ENCODE measurements at places on chromosomes 2 and 18.

DNA sequence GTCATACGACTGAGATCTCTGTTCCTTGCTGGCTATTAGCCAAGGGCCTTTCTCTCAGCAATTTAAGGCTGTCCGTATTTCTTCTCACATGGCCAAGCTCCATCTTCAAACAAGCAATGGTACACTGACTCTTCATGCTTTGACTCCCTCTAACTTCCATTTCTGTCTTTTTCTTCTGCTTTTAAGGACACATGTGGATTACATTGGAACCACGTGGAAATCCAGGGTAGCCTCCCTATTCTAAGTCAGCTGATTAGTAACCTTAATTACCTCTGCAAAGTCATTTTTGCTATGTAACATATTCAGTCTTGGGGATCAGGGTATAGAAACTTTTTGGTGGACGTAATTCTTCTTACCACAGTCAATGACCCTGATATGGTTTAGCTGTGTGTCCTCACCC lies 41.5 kb upstream of the ZNF396 start:
- no peak for DNase-seq

DNA sequence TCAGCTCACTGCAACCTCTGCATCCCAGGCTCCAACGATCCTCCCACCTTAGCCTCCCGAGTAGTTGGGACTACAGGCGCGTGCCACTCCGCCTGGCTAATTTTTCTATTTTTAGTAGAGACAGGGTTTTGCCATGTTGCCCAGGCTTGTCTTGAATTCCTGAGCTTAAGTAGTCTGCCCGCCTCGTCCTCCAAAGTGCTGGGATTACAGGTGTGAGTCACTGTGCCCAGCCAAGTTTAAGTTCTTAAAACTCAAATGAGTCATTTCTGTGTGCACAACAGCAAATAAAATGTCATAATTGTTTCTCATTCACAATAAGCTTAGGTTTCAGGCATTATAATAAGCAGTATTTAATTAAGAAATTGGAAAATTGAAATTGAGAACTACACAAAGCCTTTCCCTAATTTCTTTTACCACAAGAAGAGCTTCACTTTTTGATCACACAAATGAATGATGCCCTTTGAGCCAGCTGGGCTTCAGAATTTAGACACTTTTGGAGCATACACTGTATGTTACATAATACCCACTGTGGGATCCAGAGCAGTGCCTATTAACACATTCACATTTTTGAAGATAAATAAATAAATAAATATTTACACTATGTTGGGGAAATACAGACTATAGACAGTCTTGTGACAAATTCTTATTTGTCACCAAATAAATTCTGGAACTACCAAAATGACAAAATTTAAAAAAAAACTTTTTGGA lies 8.6 kb upstream of the ME2 start:
- peak; percentile 75 for DNase-seq

DNA sequence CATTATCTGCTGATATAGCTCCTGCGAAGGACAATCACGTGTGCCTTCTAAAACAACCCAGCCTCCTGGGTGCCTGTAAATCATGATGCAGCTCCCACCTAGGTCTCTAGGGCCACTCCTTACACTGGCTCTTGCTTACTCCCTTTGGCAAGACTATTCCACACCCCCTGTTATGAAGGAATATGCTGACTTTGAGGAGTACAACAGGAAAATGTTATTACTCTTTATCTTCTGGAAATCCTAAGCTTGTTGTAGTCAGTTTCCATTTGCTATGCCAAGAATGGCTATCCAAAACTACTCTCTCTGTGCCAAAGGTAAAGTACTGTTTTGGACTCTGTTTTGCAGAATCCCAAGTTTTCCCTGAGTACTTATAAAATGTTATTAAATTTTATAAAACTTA lies 7.7 kb downstream of the SGO2 start:
- no peak for DNase-seq

DNA sequence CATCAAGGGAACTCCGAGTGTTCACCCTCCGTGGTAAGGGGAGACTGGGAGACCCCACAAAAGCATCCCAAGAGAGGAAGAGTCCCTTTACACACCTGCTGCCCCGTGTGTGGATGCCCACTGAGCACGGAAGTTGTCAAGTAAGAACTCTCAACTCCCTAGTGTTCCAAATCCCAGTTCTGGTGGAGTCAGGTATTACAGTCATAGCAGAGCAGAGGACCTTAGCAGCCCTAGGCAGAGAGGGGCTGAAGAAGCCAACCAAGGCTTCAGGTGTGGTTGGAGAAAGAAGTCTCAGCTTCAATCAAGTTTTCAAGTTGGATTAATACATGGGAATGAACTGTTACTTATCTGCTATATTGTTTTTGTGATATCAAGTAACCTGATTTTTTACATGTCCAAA lies 512.5 kb downstream of the RNF144A start:
- peak; percentile 21 for DNase-seq

DNA sequence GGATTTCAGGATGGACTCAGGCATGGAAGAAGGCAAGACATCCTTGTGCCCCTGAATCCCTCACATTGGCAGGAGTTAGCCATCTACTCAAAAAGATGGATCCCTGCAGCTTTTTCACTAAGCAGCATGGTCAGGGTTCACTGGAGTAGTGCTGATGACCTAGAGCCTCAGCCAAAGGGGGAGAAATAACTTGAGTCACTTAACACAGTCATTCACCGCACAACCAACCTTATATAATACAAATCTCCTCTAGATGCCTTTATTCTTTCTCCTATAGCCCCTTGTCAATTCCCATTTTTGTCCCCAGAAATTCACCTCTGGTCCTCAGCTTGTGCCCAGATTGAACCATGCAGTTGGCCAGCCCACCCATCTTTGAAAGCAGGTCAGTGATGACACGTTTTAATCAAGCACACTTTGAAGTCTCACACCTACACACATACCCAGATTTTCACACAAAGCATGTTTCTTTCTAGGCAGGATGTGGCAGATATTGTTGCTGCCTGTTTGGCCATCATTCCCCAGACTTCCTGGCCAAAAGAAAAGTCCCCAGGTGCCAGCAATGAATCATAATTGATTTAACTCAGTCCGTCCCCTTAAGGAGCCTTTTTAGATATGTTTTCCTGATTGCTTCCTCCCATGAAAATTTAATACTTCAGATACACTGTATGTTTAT lies 84.2 kb downstream of the LBH start:
- no peak for DNase-seq

DNA sequence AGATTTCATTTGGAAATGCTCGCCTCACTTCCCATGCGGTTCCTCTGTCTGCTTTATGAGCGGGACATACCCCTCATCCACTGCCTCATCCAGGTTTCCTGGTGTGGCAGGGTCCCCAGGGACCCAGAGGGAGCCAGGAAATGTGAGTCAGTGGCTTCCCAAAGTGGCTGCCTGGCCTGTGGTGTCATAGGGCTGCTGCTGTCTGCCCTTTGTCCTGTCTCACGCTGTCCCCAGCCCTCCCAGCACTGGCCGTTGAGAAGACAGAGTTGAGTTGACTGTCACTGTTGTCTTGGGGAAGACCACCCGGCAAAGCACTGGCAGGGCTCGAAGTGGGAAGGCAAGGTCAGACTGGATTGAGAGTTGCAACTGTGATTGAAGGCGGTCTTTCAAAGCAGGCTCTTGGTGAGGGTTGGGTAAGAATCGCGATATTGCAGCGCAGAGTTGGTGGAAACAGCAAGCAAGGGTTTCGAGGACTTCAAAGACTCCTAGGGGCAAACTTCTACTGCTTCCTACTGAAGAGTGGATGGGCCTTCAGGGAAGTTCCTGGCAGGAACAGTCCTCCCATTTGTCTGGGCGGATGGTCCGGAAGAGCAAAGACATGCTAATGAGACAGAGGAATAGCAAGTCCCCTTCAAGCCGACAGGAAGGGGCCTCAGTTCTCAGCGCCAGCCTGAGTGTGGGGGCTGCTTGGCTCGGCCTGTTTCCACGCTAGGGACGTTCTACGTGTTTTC lies 33.9 kb downstream of the RAB31 start:
- no peak for DNase-seq

DNA sequence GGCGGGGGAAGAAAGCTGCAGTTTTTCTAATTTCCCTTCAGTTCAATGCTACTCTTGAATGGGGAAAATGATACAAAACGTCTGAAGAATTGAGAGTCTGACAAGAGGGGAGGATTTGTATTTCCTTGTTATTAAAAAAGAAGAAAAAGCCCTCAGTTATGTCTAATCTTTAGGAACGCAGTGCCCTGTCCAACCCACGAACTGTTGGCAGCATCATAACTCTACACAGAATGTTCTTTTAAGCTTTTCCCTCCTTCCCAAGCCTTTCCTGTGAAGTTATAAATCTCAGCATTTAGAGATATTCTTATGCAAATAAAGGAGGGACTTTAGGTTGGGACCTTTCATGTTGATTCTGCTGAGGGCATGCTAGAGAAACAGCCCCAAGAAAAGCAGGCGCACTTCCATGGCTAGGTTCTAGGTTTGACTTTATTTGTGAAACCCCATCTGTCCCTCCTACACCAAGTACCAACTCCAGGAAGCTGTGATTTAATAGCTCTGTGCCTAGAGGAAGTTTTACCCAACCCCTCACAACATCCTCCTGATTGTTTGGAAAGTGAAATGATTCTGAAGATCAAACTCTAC lies 288.6 kb downstream of the SETBP1 start:
- DNase-seq, result no peak

- peak; percentile 80 for DNase-seq
Measured at GRCh38 chr2:164697688-164698461, 76.6 kb upstream of the GRB14 start.

GRCh38 chr18:5197032-5197434 lies at the start of gene AKAIN1:
Gene AKAIN1 (minus strand): TSS chr18:5197257. CDS start chr18:5197053, 204 bp downstream.
- DNase-seq, result peak; percentile 91

GRCh38 chr2:233976690-233977294 lies 59.6 kb downstream of the TRPM8 start:
- DNase-seq, result peak; percentile 63

DNA sequence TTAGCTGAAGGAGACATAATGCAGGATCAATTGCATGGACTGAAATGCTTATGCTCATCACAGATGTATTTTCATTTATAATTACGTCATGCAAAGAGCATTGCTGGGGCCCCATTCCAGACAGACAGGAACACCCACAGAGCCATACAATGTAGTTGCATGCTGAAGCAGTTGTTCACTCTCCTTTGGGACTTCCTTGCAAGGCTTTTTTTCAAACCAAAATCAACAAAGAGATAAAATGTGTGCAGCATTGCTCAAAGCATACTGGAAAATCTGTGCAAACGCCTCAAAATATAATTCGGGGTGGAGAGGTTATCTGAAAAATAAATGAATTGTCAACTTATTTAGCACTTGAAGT lies 463.2 kb downstream of the CDH2 start:
- DNase-seq, result peak; percentile 58

DNA sequence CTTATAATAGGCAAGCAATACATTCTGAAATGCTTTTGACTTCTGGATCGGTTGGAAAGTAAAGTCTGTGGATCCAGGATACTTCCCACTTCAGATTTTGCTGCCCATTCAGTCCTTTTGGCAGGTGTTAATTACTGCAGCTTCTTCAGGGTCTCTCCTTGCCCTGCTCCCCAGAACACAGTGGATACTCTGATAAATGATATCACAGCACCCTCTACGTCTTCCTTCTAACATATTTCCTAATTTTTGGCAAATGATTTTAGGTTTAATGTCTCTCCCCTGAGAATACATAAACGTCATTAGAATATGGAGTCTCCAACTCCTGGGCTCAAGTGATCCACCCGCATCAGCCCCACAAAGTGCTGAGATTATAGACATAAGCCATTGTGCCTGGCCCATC lies 249.8 kb downstream of the NYAP2 start:
- DNase-seq, result peak; percentile 9

DNA sequence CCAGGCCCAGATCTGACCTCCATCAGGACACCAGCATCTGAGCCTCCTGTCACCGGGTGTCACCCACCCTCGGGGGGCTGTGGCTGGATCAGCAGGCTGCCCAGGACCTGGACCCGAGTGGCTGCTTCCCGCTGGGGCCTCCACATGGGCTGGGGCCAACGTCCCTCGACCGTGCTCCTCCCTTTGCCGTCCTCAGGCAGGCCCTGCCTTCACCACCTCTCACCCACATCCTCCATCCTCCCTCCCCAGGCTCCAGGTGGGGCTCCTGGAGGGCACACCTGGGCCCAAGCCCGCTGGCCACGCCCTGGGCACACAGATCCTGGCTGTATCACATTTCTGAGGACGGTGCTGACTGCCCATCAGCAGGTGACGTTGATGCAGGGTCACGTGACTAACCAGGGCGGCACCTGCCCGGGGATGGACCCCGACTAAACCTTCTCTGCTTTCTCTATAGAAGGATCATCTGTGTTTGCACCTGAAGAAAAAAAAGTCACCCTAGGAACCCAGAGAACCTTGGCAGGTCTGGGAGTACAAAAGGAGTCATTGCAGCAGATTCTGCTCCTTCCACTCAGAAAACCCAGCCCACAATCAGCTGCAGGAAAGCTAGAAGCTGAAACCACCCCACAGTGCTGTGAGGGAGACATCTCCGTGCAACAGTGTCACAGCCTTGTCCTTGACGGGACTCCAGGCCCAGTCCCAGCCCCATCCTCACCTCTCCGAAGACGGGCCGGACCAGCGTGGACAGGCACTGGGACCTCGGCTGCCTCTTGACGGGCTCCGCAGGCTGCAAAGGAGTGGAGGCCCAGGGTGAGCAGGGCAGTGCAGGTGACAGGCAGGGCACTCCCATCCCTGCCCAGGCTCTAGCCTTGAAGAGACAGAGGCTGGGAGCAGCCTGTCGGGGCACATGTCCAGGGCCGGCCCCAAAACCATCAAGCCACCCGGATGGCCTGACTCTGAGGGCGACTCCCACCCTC lies 11.2 kb downstream of the STK25 start:
- DNase-seq, result peak; percentile 93

GRCh38 chr2:105087273-105087672 lies 49.4 kb downstream of the MRPS9 start:
- no peak for DNase-seq

DNA sequence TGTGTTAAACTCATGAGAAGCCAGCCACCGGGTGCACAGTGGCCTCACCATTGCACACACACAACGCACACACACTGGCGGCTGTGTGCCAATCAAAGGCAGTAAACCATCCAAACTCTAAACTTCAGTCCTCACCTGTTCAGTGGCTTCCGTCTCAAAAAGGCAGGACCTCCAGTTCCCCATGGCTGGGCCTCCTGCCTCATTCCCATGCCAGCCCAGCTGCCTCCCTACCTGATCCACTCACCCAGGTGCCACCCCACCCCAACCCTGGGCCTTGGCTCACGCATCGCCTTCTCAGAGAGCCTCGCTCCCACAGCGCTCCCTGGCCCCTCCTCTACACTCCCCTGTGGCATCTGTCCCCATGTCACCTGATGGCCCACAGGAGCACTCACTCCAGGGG lies 190.9 kb downstream of the EIPR1 start:
- no peak for DNase-seq

- DNase-seq, result no peak
Measured at GRCh38 chr2:18475884-18476283, 84.6 kb downstream of the RDH14 start.

DNA sequence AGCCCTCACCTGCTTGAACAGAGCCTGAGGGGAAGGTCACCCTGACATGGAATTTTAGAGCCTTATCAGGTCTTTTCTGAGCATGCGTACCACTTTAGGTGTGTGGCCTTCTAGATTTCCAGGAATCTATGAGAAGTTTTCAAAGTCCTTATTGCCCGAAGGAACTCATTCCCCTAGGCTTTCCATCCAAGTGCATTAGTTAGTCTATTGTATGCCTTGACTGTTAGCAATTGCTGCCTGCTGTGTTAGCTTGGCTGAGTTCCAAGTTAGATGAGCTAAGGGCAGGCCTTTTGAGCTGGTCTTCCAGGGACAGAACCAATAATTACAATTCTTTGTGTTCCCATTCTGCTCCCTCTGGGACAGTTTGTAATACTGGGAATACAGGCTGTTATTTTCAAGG lies 30.8 kb upstream of the PUM2 start:
- DNase-seq, result peak; percentile 36

- DNase-seq, result no peak
Measured at GRCh38 chr2:233714121-233714520, 1.4 kb downstream of the UGT1A5 start.
